ENCODE measurements at places on chromosomes 1 and 21. TPM values are rescaled to one million over a fixed set of nuclear protein-coding genes. Genes with fewer than 3 reads are reported as not detected.
A peak's percentile ranks its signal among the peaks of the same experiment; 100 is the strongest.

GRCh38 chr1:224882264-224882663 lies 47.2 kb upstream of the DNAH14 start:
- DNase-seq = no peak

GRCh38 chr1:54645806-54646676 lies 4.5 kb downstream of the MROH7 start:
- no peak for DNase-seq

DNA sequence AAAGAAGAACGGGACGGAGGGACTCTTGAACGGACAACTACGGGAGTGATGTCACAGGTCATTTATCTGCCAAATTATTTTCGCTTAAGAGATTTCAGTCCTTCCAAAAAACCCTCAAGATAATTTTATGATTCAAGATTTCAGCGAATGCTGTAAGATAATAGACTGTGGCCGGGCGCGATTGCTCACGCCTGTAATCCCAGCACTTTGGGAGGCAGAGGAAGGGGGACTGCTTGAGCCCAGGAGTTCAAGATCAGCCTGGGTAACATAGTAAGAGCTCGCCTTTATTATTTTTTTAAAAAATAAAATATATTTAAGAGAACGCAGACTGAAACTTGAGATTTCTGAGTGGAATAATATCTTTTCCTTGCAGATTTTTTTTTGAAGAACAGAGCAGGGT lies 609 bp downstream of the RWDD2B start:
- no peak for DNase-seq

DNA sequence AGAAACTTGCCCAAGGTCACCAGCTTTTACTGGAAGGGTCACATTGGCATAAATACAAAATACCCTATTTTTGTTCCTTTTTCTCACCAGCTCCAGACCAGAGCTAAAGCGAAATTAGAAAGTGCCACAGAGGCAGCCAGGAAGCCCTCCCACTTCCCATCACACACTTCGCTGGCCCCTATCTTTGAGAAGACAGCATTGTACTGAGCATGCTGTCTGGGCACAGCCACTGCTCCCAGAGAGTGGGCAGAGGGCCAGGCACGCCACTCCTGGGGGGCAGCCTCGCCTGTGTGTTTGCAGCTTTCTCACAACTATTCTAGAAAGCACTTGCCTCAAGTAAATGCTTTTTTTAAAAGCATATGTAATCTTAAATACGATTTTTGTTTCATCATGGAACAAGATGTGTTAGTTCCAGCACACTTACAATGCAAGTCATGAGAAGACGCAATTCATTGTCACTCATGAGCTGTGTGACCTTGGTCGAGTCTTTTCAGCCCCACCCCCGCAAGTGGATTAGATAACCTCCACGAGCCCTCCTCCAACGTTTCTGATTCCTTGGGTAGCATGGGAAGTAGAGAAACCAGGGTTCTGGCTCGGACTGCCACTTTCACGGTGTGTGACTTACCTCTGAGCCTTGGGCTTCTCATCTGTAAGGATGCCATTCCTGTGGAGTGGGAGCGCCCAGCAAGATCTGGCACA lies 25.7 kb upstream of the EPHA8 start:
- no peak for DNase-seq

PLA2G2C gene
- not detected for total RNA-seq

DNA sequence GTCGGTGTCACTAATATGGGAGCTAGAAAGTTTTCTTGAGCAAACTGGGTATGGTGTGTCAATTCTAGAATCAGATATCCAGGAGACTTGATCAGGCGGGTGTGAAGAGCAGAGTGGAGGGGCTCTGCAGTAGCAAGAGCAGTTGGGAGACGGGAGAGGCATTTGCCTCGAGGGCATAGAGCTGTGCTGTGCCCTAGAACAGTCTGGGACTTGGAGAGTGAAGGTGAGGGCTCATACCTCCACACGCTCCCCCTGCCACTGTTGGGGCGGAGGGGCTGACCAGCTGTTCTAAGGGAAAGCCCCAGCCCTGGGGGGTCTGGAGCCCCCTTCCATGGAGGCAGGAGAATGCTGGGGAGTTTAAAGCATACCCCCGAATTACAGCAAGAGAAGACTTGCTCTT lies 33.8 kb downstream of the SIM2 start:
- DNase-seq = no peak

ETV3L gene
- not detected for total RNA-seq

DNA sequence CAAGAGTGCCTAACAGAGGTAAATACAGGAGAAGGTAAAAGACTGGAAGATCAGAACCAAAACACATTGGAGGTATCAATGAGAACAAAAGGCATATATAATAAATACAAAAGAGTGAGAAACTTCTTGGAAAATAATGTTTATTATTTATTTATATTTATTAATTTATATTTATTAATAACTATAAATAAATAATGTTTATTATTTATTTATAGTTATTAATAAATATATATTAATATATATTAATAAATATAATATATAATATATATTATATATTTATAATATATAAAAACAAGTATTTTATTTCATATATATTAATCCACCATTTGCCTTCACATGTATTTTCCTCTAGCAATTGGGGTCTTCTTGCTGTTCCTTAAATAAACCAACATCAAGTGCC lies 391.9 kb downstream of the GPATCH2 start:
- DNase-seq = no peak

GRCh38 chr1:53155534-53155933 lies 13.1 kb upstream of the SLC1A7 start:
- no peak for DNase-seq

DNA sequence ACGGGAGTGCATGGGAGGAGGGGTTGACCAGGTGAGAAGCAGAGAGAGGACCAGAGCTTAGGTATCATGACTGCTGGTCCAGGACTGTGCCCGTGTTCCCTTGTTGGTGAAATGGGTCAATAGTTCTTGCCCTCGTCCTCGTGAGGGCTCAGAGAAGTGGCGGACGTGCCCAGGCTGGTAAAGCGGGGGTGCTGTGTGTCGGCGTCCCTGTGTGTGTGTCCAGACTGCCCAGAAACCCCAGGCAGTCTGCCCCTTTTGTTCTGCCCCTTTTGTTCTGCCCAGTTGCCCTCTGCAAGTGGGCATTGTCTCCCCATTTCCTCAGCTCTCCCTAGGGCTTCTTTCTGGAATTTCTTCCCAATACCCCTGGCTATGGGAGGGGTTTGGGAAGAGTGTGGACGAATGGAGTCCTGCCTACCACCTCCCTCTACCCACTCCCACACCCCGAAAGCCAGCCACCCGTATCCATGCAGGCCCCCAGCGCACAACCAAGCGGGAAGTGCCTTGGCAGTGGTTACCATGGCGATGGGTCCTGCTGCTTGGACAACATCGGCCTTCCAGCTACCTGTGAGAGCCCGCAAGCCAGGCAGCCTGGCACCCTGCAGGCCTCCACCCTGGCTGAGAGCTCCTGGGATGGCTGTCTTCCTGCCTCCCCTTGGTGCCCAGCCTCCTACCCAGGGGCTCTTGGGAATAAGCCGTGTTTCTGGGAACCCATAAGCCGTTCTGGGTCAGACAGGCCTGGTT lies 34.7 kb downstream of the ACOT11 start:
- DNase-seq = peak; percentile 69

- no peak for DNase-seq
These were observed 2.9 kb upstream of the GPR25 start for GRCh38 chr1:200869753-200870391.

DNA sequence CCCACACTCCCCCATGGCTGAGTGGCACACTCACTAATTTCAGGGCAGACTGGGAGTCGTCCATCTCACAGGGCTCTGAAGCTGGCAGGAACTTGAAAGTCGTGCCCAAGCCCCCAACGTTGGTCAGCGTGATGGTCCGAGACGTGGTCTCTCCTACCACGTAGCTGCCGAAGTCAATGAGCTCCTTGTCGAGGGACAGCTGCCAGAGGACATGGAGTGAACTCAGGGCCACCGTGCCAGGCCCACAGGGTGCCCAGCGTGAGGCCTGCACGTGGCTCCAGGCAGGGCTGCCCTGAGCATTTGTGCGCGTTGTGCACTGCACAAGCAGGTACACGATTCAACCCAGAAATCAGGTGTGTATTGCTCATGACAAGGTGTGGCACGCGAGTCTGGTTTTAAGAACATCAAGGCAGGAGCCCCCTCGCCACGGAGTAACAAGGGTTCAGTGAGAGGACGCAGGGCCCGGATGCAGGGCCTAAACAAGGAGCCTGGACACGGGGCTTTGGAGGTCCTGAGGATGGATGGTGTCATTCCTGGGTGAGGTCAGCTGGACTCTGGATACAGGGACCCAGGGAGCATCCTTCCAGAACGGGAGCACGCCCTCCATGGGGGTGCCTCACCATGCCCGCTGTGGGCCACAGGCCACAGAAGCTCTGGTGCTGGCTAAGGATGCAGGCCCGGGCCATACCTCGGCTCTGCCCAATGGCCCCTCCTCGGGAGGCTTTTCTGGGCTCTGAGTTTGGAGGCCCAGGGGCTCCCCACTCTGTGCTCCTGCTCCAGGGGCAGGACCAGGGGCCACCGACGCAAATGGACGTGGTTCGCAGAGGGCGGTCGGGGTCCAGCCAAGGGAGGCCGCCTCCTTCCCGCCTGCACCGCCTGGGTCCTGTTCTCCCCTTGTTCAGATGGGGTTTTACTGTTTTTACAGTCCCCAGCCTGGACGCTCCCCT lies 37.8 kb upstream of the TMEM52 start:
- DNase-seq = no peak

DNA sequence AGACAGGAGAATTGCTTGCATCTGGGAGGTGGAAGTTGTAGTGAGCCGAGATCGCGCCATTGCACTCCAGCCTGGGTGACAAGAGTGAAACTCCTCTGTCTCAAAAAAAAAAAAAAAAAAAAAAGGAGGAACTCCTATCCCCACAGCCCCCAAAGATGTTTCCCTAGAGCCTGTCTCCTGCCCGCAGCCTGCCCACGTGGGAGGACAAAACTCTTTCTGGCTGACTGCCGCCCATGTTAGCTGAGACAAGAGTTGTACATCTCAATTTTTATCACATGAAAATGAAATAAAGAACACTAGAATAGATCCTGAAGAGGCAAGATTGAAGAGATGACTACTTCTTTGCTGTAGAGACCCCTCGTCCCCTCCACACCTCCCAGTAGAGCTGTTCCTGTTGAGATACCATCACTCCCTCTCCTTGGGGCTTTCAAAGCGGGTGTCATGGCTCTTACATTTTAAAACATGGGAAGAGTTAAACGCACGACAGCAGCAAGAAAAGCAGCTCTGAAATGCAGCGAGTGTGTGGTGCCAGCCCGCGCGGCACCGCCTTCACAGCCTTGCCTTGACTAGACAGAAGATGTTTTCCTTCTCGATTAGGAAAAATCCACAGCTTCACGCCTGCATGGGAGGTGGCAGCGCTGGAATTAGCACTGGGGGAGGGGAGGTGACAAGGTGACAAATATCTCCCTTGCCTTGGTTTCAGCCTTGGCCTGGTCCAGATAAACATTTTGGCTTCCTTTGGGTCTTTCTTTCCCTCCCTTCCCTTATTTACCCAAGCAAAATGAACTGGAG lies 253.4 kb upstream of the CSF3R start:
- DNase-seq = no peak

GRCh38 chr1:184386312-184387068 lies at the start of gene C1orf21:
Gene C1orf21 (plus strand): TSS chr1:184387029. CDS start chr1:184477510, 90,481 bp downstream.
- DNase-seq = peak; percentile 92

DNA sequence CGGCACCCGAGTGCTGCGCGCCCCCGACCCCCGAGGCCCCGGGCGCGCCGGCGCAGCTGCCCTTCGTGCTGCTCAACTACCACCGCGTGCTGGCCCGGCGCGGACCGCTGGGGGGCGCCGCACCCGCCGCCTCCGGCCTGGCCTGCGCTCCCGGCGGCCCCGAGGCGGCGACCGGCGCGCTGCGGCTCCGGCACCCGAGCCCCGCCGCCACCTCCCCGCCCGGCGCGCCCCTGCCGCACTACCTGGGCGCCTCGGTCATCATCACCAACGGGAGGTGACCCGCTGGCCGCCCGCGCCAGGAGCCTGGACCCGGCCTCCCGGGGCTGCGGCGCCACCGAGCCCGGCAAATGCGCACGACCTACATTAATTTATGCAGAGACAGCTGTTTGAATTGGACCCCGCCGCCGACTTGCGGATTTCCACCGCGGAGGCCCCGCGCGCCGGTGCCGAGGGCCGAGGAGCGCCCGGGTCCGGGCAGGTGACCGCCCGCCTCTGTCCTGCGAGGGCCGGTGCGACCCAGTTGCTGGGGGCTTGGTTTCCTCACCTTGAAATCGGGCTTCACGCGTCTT lies 49.0 kb downstream of the SIM2 start:
- no peak for DNase-seq

GRCh38 chr1:23417570-23417969 lies 7.0 kb downstream of the TCEA3 start:
- DNase-seq = no peak

GRCh38 chr1:32345289-32345827 lies 9.3 kb upstream of the MARCKSL1 start:
- DNase-seq = no peak

DNA sequence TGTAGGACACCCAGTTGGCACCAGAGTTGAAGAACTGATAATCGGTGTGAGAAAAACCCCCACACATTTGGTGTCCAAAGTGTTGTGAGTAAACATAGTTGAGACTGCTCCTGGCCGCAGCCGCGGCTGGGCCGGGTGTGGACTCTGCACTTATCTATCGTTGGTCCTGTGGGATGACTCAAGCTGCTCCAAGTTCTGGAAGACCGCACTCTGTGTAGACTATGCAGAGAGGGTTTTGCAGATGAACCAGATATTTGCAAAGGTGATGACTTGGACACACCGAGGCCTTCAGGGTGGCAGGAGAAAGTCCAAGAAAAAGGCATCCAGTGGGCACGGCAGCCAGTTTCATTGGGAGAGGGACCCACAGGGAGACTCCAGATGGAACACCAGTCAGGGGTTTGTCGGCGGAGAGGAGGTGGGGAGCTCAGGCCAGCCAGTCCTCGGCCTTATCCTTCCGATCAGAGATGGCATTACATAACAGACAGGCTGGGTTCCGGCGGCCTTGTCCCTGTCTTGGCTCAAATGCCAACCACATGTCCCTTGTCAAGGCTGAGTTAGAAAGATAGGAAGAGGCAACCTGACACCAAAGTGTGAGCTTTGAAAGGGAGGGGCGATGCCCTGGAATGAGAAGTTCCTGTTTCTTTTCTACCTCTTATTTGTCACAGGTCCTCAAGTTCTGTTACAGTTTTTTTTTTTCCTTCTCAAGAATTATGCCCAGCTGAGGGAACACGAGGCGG lies 21.1 kb downstream of the C2CD2 start:
- no peak for DNase-seq

ARHGEF16 gene
- 0.80 TPM for total RNA-seq

DNA sequence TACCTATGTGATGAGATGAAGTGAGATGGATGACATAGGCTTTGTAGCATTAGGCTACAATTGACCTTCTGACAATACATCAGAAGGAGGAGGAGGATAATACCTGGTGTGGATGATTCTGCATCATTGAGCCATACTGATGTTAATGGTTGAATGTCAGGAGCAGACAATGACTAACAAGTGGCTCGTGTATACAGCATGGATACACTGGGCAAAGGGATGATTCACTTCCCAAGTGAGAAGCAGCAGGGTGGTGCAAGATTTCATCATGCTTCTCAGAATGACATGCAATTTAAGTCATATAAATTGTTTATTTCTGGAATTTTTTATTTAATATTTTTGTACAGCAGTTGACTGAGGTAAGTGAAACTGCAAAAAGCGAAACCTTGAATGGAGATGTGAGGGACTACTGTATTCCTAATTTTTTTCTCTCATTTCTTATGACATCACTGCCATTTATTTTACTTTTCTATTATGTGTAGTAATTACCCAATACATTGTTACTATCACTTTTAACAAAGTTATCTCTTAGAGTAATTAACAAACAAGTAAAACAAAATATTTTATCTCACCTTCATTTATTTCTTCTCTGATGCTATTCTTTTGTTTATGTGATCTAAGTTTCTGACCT lies 34.4 kb upstream of the COP1 start:
- DNase-seq = no peak

GRCh38 chr1:79004916-79005315 lies 1.6 kb downstream of the ADGRL4 start:
- DNase-seq = no peak

LHX4 gene
- not detected for total RNA-seq

- no peak for DNase-seq
These were observed 12.2 kb upstream of the GJA5 start for GRCh38 chr1:147772570-147772969.

Measured in breast epithelium (tissue), 4 donors.